Activated CD4-positive, alpha-beta T cell treated with anti-CD3 and anti-CD28 coated beads for 36 hours (primary cell): ENCODE measurements at places on chromosomes 12 and 14.
A peak's percentile ranks its signal among the peaks of the same experiment; 100 is the strongest.

GRCh38 chr14:87811246-87811645, 181.7 kb downstream of the GALC start:
- no peak for DNase-seq

DNA sequence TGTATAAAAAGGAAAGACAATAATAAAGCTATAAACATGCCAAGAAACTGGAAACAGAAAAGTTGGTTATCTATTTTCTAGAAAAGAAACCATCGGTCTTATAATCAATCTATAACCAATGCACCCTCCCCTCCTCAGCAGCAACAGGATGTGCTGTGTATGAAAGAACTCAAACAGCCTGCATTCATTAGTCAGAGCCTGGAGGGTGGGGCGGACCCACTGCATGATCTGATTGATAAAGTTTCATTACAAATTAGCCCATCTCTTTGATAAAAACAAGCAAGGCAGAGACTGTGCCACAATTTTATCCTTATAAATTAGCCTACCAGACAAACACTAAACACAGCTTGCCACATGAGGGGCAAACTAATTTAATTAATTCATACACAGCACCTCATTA, 448.1 kb downstream of the BCAT1 start:
- no peak for DNase-seq

GRCh38 chr14:58584383-58584782, 53.4 kb upstream of the DACT1 start:
- no peak for DNase-seq

- no peak for DNase-seq
These were observed 106.4 kb downstream of the EFCAB11 start for GRCh38 chr14:89848165-89848564.

DNA sequence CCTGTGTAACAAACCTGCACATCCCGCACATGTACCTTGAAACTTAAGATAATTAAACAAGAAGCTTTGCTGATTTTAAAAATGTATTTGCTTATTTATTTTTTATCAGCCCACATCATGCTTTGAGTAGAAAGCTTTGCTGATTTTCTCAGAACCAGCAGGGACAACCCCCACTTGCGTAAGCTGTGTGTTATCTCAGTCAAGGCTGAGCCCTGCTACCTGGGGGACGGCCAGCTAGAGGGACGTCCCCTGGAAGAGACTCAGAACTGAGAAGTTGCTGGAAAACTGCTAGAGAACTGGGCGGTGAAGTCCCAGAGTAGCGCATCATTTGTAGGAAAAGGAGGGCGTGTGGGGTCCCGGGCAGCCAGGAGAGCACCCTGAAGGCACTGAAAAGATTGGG, 4.1 kb upstream of the PLEK2 start:
- DNase-seq, result no peak

DNA sequence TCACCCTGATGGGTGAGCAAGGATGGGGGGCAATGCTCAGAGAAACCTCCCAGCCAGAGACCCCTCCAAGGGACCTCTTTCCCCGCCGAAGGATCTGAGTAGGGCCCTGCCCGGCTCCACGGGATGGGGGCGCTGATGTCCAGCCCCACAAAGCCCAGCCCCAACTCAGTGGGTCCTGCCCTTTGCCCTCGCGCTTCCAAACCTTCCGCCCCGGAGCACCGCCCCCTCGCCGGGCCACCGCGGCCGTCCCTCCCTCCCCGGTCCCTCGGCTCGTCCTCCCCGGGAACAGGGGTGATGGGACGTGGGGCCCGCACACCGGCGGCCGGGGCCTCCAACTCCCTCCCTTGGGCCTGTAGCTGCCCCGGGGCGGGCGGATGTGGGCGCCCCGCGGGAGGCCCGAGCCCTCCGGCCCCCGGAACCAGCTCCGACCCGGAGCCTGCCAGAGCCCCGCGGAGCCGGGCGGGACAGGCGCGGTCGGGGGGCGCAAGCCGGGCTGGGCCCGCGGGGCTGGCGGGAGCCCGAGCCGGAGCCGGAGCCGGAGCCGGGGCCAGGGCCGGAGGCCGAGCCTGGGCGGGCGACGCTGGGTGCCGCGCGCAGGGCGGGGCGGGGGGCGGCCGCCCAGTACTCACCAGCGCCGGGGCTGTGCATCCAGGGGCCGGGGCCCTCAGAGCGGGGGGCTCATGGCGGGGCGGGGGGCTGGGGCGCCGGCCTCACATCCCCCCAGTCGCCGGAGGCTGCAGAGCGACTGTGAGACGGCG, 386 bp downstream of the HDAC7 start:
- DNase-seq, result peak; percentile 75

DNA sequence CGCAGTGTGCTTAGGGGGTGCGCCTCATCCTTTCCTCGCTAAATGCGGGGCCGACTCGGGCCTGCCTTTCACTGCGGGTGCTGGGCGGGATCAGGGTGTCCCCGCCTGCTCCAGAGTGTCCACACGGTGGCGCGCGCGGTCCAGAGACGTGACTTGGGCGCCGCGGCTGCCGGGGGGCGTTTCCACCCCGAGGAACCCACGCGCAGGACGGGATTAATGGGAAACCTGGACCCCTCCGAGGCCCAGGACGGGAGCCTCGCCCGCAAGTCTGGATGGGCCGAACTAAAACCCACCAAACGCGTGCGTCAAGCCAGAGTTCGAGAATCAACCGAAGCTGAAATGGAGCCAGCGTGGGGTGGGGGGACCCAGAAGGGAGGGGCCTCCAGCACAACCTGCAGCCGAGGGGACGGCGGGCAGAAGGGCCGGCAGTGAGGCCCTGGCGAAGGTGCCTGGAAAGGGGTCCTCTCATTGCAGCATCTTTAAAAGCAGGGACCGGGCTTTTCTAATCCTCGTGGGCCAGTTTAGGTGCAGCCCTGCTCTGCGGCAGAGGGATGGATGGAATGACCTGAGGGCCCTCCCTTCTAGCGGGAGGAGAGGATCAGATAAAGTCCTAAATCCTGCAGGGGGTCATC, 93.3 kb downstream of the NINJ2 start:
- peak; percentile 94 for DNase-seq
